ENCODE measurements at places on chromosomes 6 and 20. TPM values are rescaled to one million over a fixed set of nuclear protein-coding genes. Genes with fewer than 3 reads are reported as not detected.

DNA sequence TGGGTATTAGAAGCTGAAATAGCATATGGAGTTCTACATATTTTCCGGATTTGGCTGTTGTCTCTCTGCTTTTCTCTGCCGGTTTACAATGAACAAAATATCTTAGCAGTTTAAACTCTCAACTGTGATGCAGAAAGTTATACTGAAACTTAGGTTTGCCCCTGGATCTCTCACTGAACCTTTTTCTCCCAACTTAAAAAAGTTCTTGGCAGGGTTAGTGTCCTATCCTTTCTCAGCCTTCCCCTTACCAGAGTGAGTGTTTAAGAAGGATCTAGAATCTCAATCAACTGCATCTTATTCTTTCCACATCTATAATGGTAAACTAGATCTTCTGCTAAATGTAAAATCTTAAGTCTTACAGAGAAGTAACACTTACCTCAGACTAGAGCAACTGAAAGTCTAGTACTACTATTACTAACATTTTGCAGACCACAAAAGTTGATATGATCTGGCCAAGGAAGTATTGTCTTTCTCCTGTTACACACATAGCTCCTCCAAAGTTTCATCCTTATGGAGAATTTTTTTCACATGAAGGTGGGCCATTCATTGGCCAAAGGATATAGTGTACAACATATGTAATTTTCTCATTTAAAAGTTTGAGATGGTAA lies 392.3 kb upstream of the RUNX2 start:
- DNase-seq: no peak

- DNase-seq: no peak
These were observed 260.3 kb downstream of the TAF4 start for GRCh38 chr20:61805365-61805764.

SLC22A3 gene
- 0.18 TPM for total RNA-seq

DNA sequence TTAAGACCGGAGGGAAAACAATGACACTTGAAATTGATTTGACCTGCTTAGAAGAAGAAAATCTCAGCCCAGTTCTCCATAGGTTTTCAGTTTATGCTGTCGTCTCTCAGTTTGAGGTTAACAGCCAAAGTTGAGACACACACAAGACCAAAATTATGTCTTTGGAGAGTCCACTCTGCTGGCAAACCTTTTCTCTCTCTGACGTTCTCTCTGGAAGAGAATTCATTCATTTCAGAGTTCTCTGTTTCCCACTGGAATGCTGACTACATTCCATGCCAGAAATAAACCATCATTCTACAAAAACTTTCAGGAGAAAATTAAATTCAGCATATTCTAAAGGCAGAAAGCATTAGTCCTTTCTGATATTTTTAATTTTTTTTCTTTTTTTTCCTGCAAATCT lies 155.2 kb downstream of the TFAP2A start:
- DNase-seq: no peak

CLDN20 gene
- 0.23 TPM for total RNA-seq

- DNase-seq: no peak
These were observed 56.1 kb downstream of the GJA1 start for GRCh38 chr6:121491576-121491975.

C20orf144 gene
- not detected for total RNA-seq

DNA sequence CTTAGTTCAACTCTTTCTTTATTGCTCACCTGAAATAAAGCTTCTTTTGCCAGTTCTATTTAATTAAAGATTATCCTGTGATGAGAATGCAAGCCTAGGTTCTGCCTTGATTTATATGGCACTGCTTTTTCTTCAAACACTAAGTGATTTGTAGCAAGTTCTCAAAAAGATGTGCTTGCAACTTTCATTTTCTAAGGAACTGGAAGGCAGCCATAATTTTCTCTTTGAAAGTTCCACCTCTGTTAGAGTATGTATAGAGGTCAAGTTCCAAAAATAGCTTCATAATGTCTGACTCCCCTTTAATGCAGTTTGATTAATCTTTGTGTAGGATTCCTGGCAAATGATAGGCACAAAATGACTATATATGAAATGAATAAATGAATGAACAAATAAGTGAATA lies 528.3 kb upstream of the FLRT3 start:
- no peak for DNase-seq

Measured in endothelial cell (in vitro differentiated cells).